ENCODE measurements at places on chromosomes 2 and 18. TPM values are rescaled to one million over a fixed set of nuclear protein-coding genes. Genes with fewer than 3 reads are reported as not detected.

The DNAJC5G gene
- not detected for total RNA-seq

- DNase-seq: no peak
Observed at GRCh38 chr2:190651413-190651812, 2.5 kb downstream of the NAB1 start.

- no peak for DNase-seq
Observed at GRCh38 chr2:100907832-100908231, 87.9 kb downstream of the NPAS2 start.

- DNase-seq: no peak
Observed at GRCh38 chr2:15897431-15898098, 42.8 kb upstream of the MYCN start.

- no peak for DNase-seq
Observed at GRCh38 chr2:171287611-171288010, 126.9 kb upstream of the TLK1 start.

Measured in GM12878 (cell line).